Right renal cortex interstitium (tissue), 3 donors: ENCODE measurements at places on chromosomes 13 and 19. TPM values are rescaled to one million over a fixed set of nuclear protein-coding genes. Genes with fewer than 3 reads are reported as not detected.

Gene NCR1
- polyA plus RNA-seq: 0.19 TPM

Gene MAMSTR
- polyA plus RNA-seq: 4.5 TPM

Gene LGALS14
- polyA plus RNA-seq: not detected

Gene IGFL2
- not detected for polyA plus RNA-seq

Gene FLT1
- 60.4 TPM for polyA plus RNA-seq

Gene CYP4F2
- 0.15 TPM for polyA plus RNA-seq

Gene MISP
- 6.4 TPM for polyA plus RNA-seq

Gene FLT3LG
- polyA plus RNA-seq: 2.6 TPM

Gene COX6B2
- polyA plus RNA-seq: 0.97 TPM

Gene FXYD1
- polyA plus RNA-seq: 20.2 TPM

Gene ZSCAN4
- not detected for polyA plus RNA-seq

Gene REEP6
- 13.3 TPM for polyA plus RNA-seq

Gene ZNF112
- polyA plus RNA-seq: 13.1 TPM

Gene WASF3
- 48.6 TPM for polyA plus RNA-seq

Gene ARHGAP33
- polyA plus RNA-seq: 11.0 TPM

GRCh38 chr19:45931055-45931454 is 16.5 kb upstream of the NANOS2 start:
- DNase-seq: no peak

DNA sequence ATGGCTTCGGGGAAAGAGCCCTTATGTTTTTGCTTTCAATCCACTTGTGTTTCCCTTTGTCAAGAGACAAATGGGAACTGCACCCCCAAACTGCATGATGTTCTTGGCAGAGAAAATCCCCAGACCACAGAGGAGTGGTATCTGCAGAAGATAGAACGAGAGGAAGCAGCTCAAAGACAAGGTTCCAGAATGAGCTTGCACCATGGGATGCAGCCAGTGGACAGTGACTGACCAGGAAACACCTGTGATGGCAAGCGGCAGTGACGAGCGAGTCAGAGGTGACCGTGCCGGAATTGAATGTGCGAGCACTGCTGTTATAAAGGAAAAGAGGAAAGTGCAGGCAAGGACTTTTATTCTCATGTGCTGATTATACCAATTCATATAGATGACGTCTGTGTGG is 46.3 kb downstream of the IRS2 start:
- DNase-seq: no peak

GRCh38 chr13:47796816-47797215 is 204.3 kb downstream of the SUCLA2 start:
- DNase-seq: no peak

DNA sequence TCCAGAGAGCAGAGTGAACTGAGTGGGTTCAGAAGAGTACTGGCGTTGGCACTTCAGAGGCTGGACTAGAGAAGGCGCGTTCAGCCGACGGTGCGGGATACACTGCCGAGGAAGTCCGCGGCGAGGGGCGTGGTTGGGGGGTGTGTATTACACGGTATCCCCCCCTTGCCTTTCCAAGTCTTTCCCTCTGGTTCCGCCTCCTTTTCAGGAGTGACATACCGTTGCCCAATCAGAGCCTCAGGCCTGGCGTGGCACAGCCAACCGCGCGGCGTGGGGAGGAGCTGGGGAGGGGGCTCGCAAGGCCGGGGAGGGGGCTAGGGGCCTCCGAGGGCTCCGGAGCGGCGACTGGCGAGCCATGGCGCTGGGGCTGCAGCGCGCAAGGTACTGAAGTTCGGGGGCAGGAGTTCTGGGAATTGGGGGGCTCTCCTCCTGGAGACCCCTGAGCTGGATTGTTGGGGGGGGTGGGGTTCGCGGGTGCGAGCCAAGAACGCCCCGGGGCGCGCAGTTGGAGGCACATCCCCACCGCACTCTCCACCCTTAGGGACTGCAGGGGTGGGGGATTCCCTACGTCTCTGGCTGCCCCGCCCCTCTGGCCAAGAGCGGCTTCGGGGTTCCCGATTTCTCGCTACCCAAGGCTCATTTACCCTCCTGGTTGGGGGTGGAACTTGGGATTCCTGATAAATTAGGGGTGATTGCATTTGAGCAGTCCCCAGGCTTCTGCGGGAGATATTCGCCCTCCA is at the start of gene HIF3A:
HIF3A (plus strand) TSS at position 321 of the 740 bp plus-strand sequence; CDS start at position 356, 35 bp downstream.
- peak; percentile 91 for DNase-seq

DNA sequence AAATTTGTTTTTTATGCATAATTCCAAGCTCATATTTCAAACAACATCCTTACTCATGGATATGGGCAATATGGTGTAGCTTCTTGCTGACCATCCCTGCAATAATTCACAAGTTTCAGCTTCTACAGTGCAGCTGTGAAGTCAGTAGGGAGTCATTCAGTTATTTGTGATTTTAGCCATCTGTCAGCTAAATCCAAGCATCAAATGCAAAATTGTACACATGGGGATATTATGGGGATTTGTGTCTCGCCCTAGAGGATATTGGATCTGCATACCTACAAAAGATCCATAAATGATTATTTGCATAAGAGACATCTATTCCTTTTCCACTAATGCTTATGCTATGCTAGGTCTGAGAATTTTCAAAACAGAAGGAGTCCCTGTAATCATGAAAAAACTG is 217.9 kb upstream of the SLITRK5 start:
- no peak for DNase-seq

- DNase-seq: no peak
These were observed 147.5 kb downstream of the DIAPH3 start for GRCh38 chr13:60016229-60016628.

DNA sequence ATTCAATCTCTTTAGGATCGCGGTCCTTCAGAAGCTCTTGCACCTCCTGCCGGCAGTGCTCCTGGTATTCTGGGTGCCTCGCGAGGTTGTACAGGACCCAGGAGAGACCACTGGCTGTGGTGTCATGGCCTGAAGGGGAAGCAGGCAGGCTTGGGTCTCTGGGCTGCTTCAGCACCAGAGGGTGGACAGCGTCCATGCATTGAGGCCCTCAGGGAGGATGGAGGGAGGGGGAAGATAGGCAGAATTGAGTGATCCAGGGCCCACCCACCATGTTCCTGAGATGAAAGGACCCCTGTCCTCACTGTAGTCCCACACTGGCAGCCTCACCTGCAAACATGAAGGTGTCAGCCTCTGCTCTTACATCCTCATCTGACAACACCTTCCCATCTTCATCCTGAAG is 17.9 kb upstream of the OR10H5 start:
- DNase-seq: peak; percentile 2

DNA sequence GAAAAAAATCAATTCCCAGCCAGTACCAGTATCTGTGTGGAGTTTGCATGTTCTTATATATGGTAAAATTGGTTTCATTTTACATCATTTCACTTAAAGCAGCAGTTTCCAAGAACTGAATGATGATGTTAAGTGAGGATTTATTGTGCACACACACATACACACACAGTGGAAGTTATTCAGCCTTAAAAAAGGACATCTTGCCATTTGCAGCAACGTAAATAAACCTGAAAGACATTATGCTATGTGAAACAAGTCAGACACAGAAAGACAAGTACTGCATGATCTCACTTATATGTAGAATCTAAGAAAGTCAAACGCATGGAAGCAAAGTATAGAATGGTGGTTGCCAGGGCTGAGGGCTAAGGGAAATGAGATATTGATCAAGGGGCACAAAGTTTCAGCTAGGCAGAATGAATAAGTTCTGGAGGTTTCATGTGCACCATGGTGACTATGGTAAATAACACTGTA is 5.3 kb downstream of the SIGLECL1 start:
- DNase-seq: no peak

DNA sequence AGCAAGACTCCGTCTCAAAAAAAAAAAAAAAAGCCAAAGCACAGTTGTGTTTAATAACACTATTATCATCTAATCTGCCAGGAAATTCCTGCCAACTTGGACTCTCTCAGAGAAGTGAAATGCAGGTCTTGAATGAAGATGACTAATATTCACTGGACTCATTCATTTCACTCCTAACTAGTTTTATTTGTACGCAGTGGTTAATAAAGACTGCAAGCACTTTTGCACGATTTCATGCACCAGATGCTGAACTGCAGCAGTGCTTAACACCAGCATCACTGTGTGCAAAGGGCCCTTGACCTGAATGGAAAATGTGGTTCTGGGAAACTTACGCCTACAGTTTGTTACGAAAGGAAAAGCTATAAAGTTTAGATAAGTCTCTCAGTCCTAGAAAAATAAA is 63.3 kb downstream of the DHRS12 start:
- DNase-seq: no peak

- no peak for DNase-seq
These were observed 2.1 kb downstream of the KCNN4 start for GRCh38 chr19:43778651-43779050.

GRCh38 chr19:17796838-17797423 is 2.0 kb downstream of the B3GNT3 start:
- no peak for DNase-seq

- DNase-seq: no peak
These were observed 943 bp downstream of the ZNF302 start for GRCh38 chr19:34678421-34678820.

GRCh38 chr19:19662344-19662743 is 1.1 kb downstream of the ATP13A1 start:
- no peak for DNase-seq

- DNase-seq: no peak
These were observed 211.8 kb upstream of the ZNF536 start for GRCh38 chr19:30160426-30160825.

GRCh38 chr13:23570921-23571315 is 706 bp downstream of the TNFRSF19 start:
- no peak for DNase-seq

GRCh38 chr13:102700088-102701031 is 5.5 kb upstream of the METTL21C start:
- DNase-seq: no peak

GRCh38 chr13:41614671-41615527 is 157.5 kb downstream of the RGCC start:
- DNase-seq: no peak

DNA sequence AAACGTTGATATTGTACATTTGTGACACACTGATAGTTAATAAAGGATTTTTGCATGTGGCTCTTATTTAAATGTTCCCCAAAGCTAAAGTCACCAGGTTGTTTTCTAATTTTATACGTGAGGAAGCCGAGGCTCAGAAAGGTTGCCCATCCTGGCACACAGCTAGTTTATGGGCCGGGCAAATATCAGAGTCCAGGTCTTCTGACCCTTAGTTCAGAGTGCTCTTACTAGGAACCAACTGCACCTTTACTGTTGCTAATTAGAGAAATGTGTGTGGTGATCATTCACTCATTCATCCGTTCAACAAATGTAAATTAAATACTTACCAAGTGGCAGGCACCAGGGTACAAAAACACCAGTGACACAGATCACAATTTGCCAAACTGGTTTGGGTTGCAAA is 46.3 kb upstream of the RGCC start:
- no peak for DNase-seq

GRCh38 chr13:48954081-48954480 is 21.6 kb upstream of the FNDC3A start:
- DNase-seq: no peak

DNA sequence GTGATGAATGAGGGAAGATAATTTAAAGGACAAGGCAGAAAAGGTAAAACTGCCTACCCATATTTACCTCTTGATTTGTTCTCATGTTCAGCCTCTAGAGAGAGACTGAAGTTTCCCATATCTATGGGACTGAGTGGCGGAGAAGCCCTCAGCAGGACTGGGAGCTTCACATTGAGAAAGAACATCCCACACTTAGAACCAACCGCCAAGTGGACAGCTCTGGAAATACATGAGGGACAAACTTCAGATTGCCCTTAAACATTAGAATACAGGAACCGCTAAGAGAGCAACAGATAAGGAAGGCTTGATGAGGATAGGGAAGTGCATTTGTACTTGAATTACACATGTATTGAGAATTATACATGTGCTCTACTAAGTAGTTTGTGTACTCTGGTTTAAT is 316.0 kb upstream of the MIR17HG start:
- no peak for DNase-seq

DNA sequence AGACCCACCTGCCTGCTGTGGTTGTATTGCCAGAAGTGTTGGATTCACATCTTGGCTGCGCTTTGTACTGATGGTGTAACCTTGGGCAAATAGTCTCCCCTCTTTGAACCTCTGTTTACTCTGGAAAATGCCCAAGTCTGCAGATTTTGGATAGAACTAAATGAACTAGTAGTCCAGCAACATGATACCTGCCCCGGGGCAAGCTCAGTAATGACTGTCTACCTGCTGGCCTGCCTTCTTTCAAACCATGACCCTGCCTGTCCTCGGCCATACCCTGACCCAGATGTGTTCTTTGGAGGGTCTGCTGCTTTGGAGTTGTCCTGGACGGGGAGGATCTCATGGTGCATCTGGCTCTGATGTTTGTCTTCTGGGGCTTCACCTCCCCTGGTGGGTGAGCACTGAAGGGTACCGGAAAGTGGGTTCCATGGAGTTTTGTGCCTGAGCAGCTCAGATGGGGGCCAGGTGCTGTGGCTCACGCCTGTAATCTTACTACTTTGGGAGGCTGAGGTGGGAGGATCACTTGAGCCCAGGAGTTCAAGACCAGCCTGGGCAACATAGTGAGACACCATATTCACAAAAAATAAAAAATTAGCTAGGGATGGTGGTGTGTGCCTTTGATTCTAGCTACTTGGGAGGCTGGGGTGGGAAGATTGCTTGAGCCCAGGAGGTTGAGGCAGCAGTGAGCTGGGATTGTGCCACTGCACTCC is 59.5 kb downstream of the TNFRSF19 start:
- no peak for DNase-seq

DNA sequence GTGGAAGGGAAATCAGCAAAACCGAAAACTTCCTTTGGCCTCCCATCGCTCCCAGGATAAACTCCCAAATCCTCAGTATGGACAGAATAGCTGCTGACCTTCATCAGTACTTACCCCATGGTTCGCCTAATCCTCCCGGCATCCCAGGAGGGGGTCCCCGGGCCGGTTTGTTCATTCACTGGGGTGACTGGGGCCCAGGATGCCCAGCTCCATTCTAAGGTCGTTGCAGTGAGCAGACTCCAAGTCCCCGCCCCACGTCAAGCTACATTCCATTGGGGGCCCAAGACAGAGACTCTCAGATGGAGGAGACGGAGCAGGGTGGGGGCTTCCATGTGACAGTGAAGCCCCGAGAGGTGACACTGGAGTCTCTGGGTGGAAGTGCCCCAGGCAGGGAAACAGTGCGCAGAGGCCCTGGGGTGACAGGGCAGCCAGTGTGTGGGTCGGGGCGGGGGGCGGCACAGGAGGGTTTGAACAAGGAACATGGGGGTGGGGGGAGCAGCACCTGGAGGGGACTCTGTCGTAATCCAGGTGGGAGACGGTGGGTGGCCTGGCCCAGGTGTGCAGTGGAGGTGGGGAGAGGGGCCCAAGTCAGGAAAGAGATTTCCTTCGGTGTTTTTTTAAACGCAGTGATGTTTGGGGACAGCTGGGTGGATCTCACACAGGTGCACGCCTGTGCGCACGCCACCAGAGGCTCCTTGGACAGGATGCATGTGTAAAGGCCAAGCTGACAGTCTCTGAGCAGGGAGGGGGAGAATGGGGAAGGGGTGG is 5.1 kb downstream of the SSBP4 start:
- DNase-seq: no peak

- no peak for DNase-seq
These were observed 24.1 kb upstream of the AKAP11 start for GRCh38 chr13:42247883-42248282.

- no peak for DNase-seq
These were observed 989 bp upstream of the SSC5D start for GRCh38 chr19:55486971-55487923.

- DNase-seq: no peak
These were observed 3.3 kb upstream of the LILRA2 start for GRCh38 chr19:54570316-54570715.
